Stimulated activated CD8-positive, alpha-beta memory T cell treated with anti-CD3 and anti-CD28 coated beads, Interleukin-15, amount 100 ng/mL, for 1 hour (primary cell): ENCODE measurements at places on chromosomes 5 and 9.

DNA sequence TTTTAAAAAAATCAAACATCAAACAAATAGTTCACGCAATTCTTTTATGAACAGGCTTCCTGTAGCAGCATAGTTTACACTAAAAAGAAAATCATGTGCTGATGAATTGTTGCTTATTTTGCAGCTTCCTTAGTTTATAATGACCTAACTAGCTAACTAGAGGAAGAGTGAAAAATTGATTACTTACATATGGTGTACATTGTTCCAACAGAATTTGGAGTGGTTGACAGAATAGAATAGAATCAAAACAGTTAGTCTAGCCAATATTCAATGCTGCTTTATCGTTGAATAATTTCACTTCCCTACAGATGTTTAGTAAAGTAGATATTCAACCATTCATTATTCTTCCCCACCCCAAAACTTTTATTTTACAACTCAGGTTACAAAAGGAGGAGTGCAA lies 4.2 kb downstream of the NMUR2 start:
- no peak for DNase-seq

- no peak for DNase-seq
These were observed 194.1 kb downstream of the DCP2 start for GRCh38 chr5:113170707-113171106.

DNA sequence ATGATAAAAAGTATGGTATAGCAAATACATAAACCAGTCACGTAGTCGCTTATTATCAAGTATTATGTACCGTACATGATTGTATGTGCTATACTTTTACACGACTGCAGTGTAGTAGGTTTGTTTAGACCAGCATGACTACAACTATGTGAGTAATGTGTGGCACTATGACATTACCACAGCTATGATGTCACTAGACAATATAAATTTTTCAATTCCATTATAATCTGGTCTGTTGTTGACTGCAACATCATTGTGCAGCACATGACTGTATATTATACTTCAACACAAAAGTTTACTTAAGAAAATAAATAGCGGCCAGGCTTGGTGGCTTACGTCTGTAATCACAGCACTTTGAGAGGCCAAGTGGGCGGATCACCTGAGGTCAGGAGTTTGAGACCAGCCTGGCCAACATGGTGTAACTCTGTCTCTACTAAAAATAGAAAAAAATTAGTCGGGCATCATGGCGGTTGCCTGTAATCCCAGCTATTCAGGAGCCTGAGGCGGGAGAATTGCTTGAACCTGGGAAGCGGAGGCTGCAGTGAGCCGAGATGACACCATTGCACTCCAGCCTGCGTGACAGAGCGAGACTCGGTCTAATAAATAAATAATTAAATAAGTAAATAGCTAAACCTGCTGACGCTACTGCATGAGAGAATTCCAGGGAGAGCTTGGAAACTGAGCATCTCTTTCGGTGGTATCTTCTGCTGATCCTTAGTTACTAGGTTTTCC lies 24.6 kb upstream of the JADE2 start:
- no peak for DNase-seq

- DNase-seq = no peak
These were observed 181.8 kb upstream of the MEF2C start for GRCh38 chr5:89064736-89065135.

GRCh38 chr5:105806596-105806995 lies 1864.1 kb downstream of the EFNA5 start:
- DNase-seq = no peak
